Stimulated activated CD4-positive, alpha-beta T cell treated with anti-CD3 and anti-CD28 coated beads, Interleukin-1b, Interleukin-23, amount 100 ng/mL, for 1 hour (primary cell): ENCODE measurements at places on chromosomes 16 and 17.

DNA sequence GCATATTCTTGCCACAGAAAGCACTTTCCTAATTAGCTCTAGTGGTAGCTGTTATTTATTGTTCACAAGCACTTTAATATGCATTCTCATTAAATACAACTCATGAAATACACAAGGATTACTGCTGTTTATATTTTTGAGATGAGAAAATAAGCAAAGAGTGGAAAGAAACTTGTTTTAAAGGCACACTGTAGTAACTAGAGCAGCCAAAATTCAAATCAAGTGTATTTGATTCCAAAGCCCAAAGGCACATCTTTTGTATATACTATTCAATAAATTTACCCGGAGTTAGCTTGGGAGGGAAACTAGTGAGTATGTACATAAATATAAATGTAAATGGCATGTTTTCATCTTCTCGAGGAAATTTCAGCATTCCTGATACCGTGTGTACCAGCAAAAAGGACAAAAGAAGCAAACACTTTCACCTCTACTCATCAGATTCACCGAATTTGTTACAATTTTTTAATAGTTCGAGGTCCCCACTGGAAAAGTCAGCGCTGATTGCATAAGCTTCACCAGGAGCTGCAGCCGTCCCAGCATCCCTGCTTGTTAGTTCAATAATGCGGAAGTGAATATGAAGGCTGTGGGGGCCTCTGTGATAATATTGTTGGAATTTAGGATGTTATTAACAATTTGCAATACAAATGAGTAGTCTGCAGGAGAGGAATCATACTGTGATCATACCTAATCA, 371.6 kb upstream of the MON1B start:
- no peak for DNase-seq

DNA sequence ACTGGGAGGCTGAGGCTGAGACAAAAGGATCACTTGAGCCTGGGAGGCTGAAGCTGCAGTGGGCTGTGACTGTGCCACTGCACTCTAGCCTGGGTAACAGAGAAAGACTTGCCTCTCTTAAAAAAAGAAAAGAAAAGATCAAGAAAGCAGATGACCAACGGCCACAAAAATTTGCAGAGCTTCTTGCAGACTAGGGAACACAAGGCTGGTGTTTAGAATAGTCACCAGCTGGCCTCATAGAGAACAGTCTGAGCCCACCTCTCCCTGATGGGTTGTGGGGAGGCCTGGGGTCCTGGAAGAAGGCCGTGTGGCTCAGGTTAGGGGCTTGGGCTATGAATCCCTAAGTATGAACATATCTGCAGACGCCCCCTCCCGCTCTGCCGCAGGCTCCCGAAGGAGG, 73.7 kb upstream of the MED9 start:
- no peak for DNase-seq

DNA sequence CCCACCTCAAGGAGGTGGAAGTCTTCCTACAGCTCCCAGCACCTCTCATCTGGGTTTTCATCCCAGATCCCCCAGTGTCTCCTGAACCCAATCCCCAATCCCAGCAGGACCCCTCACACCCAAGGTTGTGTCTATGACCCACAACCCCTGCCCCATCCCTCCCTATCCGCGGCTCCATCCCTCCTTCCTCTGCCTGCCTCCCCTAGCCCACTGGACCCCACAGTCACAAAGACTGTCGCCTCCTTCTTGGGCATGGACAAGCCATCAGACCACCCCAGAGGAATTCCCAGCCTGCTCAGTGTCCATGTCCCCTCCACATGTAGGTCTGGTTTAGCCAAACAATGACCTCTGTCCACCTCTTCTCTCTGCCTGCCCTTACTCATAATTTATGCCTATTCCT, 12.3 kb downstream of the CES1 start:
- no peak for DNase-seq

GRCh38 chr17:68197997-68198930, 49.6 kb upstream of the AMZ2 start:
- no peak for DNase-seq
